Stimulated activated CD4-positive, alpha-beta T cell treated with anti-CD3 and anti-CD28 coated beads, Interleukin-1b, Interleukin-23, amount 100 ng/mL, for 1 hour (primary cell): ENCODE measurements at places on chromosomes 2 and 18.

DNA sequence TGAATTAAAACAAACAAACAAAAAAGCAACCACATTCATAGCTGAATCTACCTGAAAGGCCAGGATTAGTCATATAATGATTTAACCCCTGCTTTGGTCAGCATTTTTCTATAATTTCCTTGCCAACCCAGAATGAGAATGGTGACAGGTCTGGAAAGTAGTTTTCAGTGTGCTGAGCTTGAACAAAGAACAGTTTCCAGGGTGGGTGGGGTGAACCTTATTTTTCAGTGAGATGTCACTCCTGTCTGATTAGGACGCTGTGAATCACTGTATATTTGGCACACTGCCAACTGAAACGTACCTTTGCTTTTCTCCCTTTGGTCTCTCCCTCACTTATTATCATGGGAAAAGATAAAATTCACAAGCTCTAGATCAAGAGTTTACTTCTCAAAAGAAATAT, 35.0 kb upstream of the DSC1 start:
- DNase-seq = no peak

DNA sequence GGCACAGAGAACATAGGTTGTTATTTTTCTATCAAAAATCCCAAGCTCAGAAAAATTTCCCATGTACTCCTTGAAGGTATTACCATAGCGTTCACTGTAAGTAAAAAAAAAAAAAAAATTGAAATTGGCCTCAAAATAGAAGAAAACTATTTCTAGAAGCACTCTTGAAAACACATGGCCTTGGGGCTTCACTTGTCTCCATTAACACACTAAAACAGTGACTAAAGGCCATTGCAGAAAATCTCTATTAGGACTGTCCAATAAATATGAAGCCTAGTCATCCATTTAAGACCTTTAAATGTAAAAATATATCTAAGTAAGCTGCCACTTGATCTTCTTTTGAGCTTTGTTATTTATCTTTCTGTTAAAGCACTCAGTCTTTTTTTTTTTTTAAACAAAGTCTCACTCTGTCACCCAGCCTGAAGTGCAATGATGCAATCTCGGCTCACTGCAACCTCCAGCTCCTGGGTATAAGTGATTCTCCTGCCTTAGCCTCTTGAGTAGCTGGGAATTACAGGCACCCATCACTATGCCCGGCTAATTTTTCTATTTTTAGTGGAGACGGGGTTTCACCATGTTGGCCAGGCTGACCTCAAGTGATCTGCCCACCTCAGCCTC, 35.8 kb downstream of the CCDC68 start:
- DNase-seq = no peak

DNA sequence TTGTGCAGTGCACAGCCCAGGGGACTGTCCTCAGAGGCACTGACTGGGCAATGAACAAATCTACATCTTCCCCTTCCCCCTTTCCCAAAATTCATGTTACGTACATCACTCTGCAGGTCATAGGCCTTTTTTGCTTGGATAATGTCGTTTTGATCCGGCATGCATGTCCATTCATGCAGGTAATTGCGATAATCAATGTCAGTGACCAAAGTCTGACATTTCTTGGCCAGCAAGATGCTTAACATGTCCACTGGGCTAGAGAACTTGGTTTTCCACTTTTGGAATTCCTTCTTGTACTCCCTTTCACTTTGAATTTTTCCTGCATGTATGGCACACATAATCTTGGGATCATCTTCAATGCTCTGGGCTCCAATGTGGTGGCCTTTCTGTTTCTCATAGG, 124.6 kb downstream of the NEB start:
- DNase-seq = no peak

DNA sequence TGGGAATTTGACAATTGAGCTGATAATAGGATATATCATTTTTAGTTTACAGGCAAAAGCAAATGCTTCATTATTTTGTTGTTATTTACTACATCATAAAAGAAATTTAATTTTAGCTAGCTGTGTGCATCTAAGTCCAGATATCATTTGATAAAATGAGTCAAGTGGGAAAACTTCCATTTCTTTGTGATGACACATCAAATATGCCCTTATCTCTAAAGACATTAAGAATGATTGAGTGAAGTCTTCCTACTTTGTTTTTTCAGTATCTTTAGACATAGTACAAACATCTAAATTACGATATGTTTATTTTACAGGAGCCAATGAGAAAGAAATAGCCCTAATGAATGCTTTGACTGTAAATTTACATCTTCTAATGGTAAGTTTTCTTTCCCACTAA, 77.0 kb downstream of the KYNU start:
- no peak for DNase-seq

GRCh38 chr2:200177971-200178911, 128.3 kb upstream of the SPATS2L start:
- no peak for DNase-seq

GRCh38 chr2:241048149-241048948, 49.9 kb downstream of the SNED1 start:
- DNase-seq = no peak

DNA sequence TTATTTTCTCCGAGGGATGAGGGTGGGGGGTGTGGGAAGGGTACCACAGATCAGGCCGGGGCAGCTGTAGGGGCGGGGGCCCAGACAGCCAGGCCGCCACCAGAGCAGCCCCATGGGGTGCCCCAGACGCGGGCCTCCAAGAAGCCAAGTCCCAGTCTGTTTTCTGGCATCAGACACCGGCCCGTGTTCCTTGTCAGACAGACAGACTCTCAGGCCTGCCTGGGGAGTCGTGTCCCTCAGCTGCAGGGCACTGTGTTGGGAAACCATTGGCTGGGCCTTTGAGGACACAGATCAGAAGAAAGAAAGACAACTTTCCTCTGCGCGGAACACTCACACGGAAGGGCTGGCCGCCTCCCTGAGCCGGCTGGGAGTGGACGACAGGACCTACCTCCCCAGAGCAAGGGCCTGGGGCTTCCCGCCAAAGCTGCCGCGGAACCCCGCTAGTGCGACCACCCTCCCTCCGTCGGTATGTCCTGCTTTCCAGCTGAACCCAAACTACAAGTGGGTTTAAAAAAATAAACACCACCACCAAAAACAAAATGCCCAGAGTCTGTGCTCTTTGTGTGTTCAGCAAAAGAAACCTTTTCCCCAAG, 88.0 kb downstream of the SMAD7 start:
- DNase-seq = no peak

GRCh38 chr2:151919786-151920185, 91.6 kb upstream of the ARL5A start:
- no peak for DNase-seq

DNA sequence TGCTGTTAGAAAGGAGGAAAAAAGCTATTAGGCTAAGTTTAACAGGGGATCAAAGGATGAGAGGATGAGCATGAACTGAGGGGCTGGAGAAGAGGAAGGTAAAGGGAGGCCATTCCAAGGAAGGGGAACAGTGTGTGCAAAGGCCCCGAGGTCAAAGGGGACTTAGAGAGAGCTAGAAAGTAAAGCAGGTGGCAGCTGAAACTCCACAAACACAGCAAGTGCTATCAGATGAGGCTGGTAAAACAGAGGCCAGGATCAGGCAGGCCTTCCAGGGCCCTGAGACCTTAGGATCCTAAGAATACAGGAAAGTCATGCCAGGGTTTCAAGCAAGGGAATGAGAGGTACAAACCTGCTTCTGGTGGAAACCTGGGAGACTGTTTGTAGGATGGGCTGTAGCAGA, 5.8 kb downstream of the HDAC4 start:
- DNase-seq = no peak

- no peak for DNase-seq
Measured at GRCh38 chr2:222336442-222336841, 37.6 kb upstream of the PAX3 start.

DNA sequence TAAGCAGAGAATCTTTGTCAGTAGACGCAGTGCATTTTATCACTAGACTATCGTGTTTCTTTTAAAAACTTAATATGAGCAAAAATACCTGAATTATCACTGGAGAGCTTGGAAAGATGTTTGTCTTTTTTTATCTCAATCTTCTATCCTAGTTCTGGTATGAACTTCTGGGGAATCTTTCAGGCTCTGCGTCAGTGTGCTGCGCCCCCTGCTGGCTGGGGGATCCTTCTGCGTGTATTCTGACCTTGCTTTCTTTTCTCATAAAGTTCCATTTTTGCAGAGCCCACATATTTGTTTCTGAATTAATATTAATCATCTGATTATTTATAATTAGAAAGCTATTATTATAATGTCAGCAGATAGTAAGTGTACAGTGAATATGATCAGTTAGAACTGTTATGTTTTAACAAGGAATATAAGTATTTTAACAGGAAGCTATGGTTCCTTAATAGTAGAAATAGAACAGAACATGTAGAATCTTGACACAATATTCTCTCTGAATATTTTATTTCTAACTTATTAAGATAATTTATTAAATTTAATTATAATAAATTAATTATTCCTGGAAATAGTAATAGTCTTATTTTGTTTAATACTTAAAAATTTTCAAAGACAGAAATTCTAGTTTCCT, 945.0 kb upstream of the CRIM1 start:
- no peak for DNase-seq

GRCh38 chr2:46079985-46080560, 217.1 kb upstream of the EPAS1 start:
- DNase-seq = no peak

- no peak for DNase-seq
Measured at GRCh38 chr2:122421775-122422174, 666.3 kb downstream of the TSN start.

DNA sequence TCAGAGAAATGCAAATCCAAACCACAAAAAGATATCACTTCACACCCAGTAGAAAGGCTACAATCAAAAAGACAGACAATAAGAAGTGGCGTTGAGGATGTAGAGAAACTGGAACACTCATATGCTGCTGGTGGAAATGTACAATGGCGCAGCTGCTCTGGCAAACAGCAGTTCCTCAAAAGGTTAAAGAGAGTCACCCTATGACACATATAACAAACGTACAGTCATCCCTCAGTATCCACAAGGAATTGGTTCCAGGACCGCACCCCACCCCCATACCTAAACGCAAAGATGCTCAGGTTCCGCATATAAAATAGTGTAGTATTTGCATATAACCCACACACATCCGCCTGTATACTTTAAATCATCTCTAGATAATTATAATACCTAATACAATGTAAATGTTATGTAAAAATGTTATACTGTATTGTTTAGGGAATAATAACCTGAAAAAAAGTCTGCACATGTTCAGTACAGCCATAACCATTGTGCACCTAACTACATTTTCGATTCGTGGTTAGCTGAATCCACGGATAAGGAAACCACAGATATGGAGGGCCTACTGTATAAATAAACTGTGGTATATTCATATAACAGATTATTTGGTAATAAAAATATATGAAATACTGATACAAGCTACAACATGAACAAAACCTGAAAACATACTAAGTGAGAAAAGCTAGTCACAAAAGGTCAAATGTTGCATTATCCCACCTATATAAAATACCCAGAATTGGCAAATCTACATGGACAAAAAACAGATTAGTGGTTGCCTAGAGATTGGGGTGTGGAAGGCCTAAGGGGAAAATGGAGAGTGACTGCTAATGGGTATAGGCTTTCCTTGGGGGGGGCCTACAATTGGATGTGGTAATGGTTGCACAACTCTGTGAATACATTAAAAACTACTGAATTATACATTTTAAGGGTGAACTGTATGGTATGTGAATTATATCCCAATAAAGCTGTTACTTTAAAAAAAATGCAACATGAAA, 37.5 kb downstream of the UXS1 start:
- no peak for DNase-seq

- no peak for DNase-seq
Measured at GRCh38 chr2:100383306-100383705, 34.2 kb downstream of the CHST10 start.

DNA sequence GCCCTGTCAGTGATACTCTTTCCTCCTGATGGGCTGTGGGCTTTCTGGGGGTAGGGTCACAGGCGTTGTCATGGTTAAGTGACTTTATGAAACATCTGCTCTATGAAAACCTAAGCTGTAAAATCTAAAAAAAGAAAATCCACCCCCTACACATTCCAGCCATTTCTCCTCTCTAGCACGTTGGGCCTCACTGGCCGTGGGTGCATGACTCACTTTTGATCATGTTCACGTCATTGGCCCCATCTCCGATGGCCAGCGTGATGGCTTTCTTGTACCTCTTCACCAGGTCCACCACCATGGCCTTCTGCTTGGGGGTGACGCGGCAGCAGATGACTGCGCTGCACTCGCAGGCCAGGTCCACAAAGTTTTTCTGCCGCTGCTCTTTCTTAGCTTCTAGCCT, 39.3 kb upstream of the NARS1 start:
- DNase-seq = no peak

DNA sequence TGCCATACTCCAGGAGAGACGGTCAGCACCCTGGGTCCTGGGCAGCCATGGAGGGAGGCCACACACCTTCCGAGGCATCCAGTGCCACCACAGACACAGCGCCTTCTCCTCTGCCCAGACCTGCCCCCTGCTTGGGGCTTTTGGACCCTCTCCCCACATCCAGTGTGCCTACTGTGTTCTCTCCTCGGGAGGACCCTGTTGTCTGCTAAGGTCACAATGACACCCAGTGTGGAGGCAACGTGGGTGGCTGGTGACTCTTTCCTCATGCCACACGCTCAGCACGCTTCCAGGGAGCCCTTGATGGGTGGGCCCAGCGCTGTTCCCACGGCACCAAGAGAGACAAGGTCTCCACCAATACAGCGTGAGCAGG, 251.9 kb downstream of the EIPR1 start:
- DNase-seq = no peak

GRCh38 chr18:50878345-50879301, at the start of gene ME2:
TSS of gene ME2 (plus strand) at chr18:50879118. CDS start at chr18:50895821, 16,703 bp downstream.
- DNase-seq = peak; percentile 76

- no peak for DNase-seq
Measured at GRCh38 chr2:160582490-160583145, 89.0 kb upstream of the RBMS1 start.

GRCh38 chr2:64447317-64448040, 6.5 kb upstream of the LGALSL start:
- DNase-seq = no peak

DNA sequence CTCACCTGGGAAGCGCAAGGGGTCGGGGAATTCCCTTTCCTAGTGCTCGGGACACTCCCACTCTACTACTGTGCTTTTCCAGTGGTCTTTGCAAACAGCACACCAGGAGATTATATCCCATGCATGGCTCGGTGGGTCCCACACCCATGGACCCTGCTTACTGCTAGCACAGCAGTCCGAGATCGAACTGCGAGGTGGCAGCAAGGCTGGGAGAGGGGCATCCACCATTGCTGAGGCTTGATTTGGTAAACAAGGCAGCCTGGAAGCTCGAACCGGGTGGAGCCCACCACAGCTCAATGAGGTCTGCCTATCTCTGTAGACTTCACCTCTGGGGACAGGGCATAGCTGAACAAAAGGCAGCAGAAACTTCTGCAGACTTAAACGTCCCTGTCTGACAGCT, 64.7 kb upstream of the CRACDL start:
- DNase-seq = no peak

GRCh38 chr2:45713136-45713535, 61.7 kb downstream of the PRKCE start:
- no peak for DNase-seq

DNA sequence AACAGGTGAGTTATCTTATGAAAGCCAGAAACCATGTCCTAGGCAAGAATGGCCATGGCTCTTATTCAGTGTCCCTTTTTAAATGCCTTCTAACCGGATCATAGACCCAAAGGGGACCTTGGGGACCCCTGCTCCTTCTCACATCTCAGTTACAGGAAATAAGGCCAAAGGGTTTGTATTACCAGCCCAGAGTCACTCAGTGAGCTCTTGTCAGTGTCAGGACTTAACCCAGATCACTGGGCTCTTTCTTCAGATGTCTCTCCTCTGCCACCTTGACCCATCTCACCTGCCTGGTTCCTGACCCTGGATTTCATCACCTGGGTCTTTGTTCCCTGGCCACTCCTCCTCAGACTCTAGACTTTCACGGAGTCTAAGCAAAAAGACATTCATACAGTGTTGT, 556.7 kb downstream of the CMPK2 start:
- DNase-seq = no peak
